ENCODE measurements at places on chromosomes 2 and 18. TPM values are rescaled to one million over a fixed set of nuclear protein-coding genes. Genes with fewer than 3 reads are reported as not detected.

Gene IL37
- total RNA-seq = not detected

Gene GKN2
- total RNA-seq = not detected

Gene ABCG5
- not detected for total RNA-seq

Gene DNAJC5G
- total RNA-seq = 0.77 TPM

Gene MTLN
- 54.7 TPM for total RNA-seq

Gene FBXO48
- not detected for total RNA-seq

Gene CYP26B1
- total RNA-seq = 6.5 TPM

Gene LYPD6
- 1.9 TPM for total RNA-seq

Gene AGPS
- total RNA-seq = 30.0 TPM

Gene ZNF804A
- total RNA-seq = 1.4 TPM

- no peak for DNase-seq
These were observed 15.8 kb upstream of the EFR3B start for GRCh38 chr2:25026008-25026530.

- no peak for DNase-seq
These were observed 6.9 kb upstream of the SLC14A2 start for GRCh38 chr18:45608400-45608799.

- no peak for DNase-seq
These were observed 39.1 kb upstream of the PLEKHM3 start for GRCh38 chr2:208064220-208064961.

- DNase-seq = no peak
These were observed 31.0 kb downstream of the TTC32 start for GRCh38 chr2:19870792-19871191.

DNA sequence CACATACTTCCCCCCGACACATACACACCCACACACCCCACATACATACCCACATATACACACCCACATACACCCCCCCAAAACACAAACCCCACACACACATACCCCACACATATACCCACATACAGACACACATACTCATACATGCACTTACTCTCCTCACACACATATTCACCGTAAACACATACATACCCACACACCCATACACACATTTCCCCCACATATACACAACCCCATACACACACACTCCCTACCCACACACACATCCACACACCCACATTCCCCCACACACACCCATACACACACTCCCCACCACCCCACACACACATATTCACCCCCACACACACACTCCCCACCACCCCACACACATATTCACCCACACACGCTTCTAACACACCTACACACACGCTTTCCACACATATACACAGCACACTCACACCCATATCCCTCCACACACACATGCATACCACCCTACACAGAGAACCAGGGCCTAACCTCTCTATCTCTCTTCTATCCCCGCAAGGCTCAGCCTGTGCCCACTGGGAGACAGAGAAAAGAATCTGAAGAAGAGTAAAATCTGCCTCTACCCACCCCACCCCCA is 182.4 kb upstream of the ETAA1 start:
- DNase-seq = no peak

- no peak for DNase-seq
These were observed 273.8 kb downstream of the AGPS start for GRCh38 chr2:177666408-177666807.

GRCh38 chr2:37896319-37896718 is 28.8 kb upstream of the RMDN2 start:
- DNase-seq = no peak

GRCh38 chr2:72037261-72037666 is 110.4 kb downstream of the CYP26B1 start:
- no peak for DNase-seq

DNA sequence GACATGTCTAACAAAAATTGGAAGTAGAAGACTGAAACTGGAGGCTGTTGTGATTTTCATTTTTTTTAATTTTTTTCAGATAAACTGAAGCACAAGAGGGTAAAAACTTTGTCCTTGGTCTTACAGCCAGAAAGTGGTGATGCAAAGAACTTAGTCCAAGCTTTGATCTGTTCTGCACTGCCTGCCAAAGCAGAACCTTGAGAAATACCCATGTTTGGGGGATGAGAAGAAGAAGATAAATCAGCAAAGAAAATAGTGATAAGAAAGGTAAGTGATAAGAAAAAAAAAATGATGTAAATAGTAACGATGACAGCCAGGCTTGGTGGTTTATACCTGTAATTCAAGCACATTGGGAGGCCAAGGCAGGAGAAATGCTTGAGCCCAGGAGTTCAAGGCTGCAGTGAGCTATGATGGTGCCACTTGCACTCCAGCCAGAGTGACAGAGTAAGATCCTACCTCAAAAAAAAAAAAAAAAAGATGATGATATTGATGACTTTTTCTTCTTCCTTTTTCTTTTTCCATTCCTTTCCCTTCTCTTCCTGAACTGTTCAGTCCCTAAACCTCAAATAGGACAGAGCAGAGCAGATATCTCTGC is 14.6 kb upstream of the NOSTRIN start:
- DNase-seq = no peak

GRCh38 chr18:70363861-70364260 is 75.0 kb downstream of the SOCS6 start:
- DNase-seq = no peak

GRCh38 chr2:13005048-13005447 is 288.3 kb downstream of the TRIB2 start:
- no peak for DNase-seq

DNA sequence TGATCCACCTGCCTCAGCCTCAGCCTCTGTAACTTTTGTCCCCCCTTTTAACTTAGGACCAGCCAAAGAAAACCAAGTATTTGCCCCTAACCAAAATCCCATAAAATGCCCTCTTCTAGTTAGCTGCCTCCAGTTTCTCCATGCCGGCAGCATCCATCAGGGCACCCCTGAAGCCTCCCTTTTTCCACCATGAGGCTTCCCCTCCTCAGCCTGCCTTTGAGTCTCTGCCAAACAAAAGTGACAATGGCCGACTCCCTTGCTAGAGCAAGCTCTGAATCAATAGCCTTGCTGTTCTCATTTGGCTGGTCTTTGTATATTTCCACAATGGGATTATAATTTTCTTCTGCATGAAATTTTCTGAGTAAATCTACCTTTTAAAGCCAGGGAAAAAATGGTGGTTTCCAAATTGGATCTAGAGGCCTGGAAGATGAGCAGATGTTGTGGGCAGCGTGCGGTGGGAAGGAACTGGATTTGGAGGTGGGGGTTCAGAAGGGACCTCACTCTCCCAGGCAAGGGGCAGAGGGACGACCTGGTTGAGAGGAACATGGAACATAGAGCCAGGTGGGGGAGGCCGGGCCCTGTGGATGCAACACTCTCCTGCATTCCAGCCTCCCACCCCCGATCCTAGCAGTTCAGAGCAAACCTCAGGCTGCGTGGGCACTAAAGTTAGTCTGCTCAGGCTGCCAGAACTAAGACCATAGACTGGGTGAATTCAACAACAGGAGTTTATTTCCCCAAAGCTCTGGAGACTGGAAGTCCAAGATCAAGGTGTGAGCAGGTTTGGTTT is 80.6 kb downstream of the HS6ST1 start:
- no peak for DNase-seq

DNA sequence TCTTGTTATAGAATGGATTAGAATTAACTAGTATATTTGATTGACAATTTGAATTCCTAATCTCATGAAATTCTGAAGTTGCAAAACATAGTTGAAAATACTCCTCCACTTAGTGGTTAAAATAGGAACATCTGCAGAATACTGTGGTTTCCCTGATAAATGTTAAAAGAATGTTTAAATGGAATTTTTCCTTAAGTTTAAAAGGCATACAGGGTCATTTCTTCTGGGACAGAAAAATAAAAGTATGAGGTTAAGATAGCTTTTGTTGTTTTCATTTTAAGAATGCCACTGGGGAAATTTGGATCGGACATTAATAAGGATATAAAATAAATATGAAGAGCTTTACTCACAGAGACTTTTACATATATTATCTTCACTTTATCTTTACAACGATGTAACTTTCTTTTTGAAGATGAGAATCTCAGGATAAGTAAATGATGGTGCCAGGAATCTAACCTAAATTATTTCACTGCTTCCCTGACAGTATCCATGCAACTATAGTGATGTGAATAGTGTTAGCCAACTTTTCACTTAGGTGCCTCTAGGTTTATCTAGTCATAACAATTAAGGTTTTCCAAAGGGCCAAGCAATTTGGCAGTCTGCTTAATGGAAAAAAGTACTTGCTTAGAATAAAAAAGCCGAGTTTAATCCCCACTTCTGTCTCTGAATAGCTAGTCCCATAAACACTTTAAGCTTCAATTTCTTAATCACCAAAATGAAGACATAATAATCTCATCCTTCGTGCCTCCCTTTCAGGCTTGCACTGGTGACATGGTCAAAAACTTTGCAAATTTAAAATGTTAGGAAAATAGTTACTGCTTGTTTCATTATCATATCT is 151.8 kb upstream of the STK17B start:
- DNase-seq = no peak

DNA sequence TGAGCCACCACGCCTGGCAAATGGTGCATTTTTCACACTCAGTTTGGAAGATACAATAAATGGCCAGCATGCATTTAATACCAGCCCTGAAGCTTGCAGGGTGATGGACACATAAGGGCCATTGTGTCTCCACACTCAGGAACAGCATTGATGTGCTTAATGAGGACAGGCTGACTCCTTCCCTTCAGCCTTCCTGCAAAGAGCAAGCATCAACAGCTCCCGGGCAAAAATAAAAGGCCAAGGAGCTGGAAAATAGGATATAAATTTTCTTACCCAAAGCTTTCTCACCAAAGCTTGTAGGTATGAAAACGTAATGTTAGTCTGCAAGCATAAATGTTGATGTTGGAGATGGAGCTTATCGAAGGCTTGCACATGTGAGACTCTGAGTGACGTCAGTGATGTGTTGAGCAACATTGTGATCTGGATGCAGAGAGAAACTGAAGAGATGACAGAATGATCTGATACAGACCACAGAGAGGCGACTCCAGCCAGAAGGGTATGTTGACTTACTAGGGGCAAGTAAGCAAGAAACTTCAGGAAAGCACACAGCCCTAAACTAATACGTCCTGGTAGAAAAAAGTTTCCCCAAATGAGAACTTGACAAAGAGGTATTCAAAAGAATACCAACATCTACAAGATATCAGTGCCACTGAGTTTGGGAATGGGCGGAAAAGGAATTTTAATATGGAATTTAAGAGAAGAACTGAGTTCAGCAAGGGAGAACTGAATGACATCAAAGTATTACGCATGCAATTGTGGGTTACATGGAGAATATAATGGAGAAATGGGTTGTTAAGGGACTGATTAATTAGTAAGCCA is 256.5 kb downstream of the TGIF1 start:
- DNase-seq = no peak

- no peak for DNase-seq
These were observed 160.6 kb upstream of the OSR1 start for GRCh38 chr2:19519045-19519444.

- no peak for DNase-seq
These were observed 116.5 kb upstream of the SPATS2L start for GRCh38 chr2:200189964-200190363.

- no peak for DNase-seq
These were observed 11.2 kb upstream of the TEX51 start for GRCh38 chr2:126887506-126887905.
